ENCODE measurements at places on chromosomes 1 and 21. TPM values are rescaled to one million over a fixed set of nuclear protein-coding genes. Genes with fewer than 3 reads are reported as not detected.

Gene THEM5
- not detected for total RNA-seq

Gene TRIM45
- total RNA-seq, result 1.9 TPM

Gene MYOM3
- total RNA-seq, result 0.13 TPM

Gene PUM1
- 73.5 TPM for total RNA-seq

Gene LCE2B
- total RNA-seq, result not detected

Gene CLCA4
- not detected for total RNA-seq
